Vagina (tissue), 2 donors: ENCODE measurements at places on chromosomes 1 and 21.

GRCh38 chr1:26991310-26992116, 2.0 kb upstream of the TRNP1 start:
- H3K27ac ChIP-seq = no peak overlapping the region
- H3K36me3 ChIP-seq = no peaks in the 10 kb centered on the region
- H3K27me3 ChIP-seq = no peaks in the 10 kb centered on the region
- no peak for DNase-seq
- peaks cover 30% of the 10 kb centered on the region for H3K4me1 ChIP-seq
- no peak overlapping the region for H3K4me3 ChIP-seq

DNA sequence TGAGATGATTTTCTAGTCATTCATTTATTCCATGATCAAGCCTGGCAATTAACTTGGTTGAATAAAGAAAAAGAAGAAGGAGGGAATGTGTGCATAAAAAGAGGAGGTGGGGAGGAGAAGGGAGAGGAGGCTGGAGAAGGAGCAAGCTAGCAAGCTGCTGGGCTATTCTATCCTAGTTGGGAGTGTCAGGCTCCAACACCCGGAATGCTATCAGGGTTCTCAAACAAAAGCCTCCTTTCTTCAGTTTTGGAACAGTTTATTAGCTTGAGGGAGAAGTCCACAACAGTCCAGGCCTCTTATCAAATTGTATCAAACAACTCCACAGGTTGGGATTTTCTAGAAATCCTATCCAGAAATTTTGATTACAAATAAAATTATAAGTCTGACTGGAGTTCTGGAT, 80.0 kb downstream of the BCAR3 start:
- H3K4me1 ChIP-seq = peaks cover 56% of the 10 kb centered on the region
- H3K4me3 ChIP-seq = no peak overlapping the region
- H3K27me3 ChIP-seq = no peaks in the 10 kb centered on the region
- no peak overlapping the region for H3K27ac ChIP-seq
- no peaks in the 10 kb centered on the region for H3K36me3 ChIP-seq

DNA sequence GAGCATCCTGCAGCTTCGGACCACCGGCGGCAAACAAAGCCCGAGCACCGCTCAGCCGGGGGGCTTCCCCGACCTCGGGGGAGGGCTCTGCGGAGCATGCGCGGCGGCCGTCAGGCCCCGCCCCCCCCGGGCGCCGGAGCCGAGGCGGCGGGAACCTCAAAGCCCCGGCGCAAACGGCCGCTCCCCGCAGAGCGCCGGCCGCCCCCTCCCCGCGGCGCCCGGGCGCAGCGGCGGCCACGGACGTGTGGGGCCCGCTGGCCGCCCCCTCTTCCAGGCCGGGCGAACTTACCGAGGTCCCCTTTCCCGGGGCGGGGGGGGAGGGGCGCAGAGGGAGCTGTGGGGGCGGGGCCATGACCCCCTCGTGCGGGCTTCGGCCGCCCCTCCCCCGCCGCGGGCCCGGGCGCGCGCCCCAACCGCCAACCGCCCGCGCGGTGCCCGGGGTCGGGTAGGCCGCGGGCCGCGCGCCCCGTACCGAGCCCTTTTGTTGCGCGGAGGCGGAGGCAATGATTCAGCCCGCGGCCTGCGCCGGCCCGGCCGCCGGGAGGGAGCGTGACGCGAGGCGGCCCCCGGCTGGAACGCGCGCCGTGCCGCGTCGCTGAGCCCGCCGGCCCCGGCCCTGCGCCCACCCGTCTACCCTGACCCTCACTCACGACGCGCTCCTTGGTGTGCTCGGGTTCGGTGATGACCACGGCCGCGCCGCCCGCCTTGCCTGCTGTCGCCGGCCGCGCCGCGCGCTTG, 1.7 kb downstream of the RCC2 start:
- no peaks in the 10 kb centered on the region for H3K36me3 ChIP-seq
- H3K27ac ChIP-seq = peak overlapping the region; percentile 89
- peaks cover 36% of the 10 kb centered on the region for H3K4me1 ChIP-seq
- no peak for DNase-seq
- H3K27me3 ChIP-seq = no peaks in the 10 kb centered on the region
- H3K4me3 ChIP-seq = peak overlapping the region; percentile 90

GRCh38 chr1:36492491-36492890, 9.8 kb upstream of the CSF3R start:
- H3K4me3 ChIP-seq = no peak overlapping the region
- H3K4me1 ChIP-seq = no peaks in the 10 kb centered on the region
- H3K27ac ChIP-seq = no peak overlapping the region
- H3K36me3 ChIP-seq = no peaks in the 10 kb centered on the region

GRCh38 chr1:197008861-197009260, 31.5 kb downstream of the CFHR5 start:
- no peaks in the 10 kb centered on the region for H3K4me1 ChIP-seq
- no peak overlapping the region for H3K27ac ChIP-seq
- no peak for DNase-seq
- H3K36me3 ChIP-seq = no peaks in the 10 kb centered on the region

DNA sequence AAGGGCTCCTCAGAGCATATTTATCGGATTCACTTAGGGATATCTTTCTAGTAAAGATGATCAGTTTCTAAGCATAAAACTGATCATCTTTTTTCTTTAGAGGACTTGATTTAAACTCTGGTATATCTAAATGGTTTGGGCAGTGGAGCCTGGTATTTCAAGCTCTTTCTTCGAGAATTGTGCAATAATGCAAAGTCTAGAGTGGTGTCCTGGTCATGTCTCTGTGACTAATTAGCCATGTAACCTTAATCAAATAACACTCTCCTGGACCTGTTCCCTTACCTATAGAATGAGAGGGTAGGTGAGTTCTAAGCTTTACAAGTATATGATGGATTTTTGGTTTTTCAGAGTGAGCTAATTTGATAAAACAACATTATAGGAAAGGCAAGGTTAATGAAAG, 225.2 kb downstream of the RPS6KC1 start:
- no peaks in the 10 kb centered on the region for H3K27me3 ChIP-seq
- no peak overlapping the region for H3K27ac ChIP-seq
- no peak overlapping the region for H3K4me3 ChIP-seq

DNA sequence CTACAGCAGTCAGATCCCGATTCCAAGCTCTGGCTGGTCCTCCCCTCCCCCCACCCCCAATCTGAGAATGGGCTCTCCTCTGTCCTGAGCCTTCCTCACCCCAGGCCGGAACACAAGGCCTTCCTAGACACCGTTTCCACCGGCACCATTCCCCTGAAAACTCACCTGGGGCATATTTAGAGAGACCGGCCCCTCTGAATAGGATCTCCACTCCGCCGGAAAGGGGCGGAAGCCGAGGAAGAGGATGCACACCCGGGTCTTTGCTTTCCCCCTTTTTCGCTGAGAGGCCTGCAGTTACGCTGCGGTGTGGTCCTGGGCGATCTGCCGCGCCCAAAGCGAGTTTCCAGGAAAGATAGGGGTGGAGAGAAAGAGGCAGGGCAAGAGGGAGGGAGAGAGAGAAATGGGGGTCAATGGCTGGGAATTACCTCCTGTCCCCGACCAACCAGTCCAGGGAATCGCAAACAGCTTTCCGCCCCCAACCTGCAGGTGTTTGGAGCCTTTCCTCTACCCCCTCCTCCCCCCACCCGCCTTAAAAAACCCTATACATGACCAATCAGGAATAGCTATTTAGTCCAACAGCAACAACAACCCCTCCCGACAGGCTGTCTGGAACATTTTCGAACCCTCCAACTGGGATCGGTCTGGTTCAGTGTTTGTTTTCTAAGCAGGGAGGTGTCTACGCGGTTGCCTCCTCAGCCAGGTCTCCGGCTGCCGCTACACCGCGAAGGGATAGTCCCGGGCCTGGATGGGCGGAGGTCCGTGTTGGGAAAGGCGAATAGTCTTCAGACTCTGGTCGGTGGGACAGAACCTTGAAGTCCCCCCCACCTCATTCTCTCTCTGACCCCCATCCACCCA, 2.8 kb downstream of the TAL1 start:
- peak overlapping the region; percentile 34 for H3K4me3 ChIP-seq
- H3K27ac ChIP-seq = peak overlapping the region; percentile 74
- peaks cover 31% of the 10 kb centered on the region for H3K4me1 ChIP-seq
- no peak for DNase-seq
- H3K36me3 ChIP-seq = no peaks in the 10 kb centered on the region
- H3K27me3 ChIP-seq = peaks cover 37% of the 10 kb centered on the region

- no peak overlapping the region for H3K4me3 ChIP-seq
- no peaks in the 10 kb centered on the region for H3K36me3 ChIP-seq
- H3K4me1 ChIP-seq = no peaks in the 10 kb centered on the region
- H3K27ac ChIP-seq = no peak overlapping the region
- no peaks in the 10 kb centered on the region for H3K27me3 ChIP-seq
Observed at GRCh38 chr1:225537554-225538251, 109.9 kb upstream of the LBR start.

DNA sequence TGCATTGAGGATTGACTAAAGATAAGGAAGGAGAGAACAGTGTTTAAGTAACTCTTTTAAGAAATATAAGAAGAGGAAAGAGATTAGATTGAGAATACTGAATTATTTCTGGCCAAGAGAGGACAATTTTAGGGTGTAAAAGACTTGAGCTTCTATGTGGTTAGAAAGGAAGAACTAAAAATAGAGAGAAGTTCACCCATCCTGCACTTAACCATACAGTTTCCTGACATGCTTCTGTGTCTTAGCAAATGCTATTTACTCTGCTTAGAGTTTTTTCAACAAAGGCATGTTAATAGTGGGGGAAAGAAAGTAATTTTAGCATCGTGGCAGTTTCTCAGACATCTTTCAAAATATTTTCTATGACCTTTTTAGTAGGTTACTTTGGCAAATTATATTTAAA, 122.8 kb upstream of the GPR52 start:
- H3K4me3 ChIP-seq = no peak overlapping the region
- H3K27me3 ChIP-seq = no peaks in the 10 kb centered on the region
- no peak for DNase-seq
- H3K36me3 ChIP-seq = peaks cover 4% of the 10 kb centered on the region
- no peaks in the 10 kb centered on the region for H3K4me1 ChIP-seq
- no peak overlapping the region for H3K27ac ChIP-seq

GRCh38 chr1:26740023-26740634, 44.3 kb downstream of the ARID1A start:
- no peak overlapping the region for H3K4me3 ChIP-seq
- H3K36me3 ChIP-seq = peaks cover 47% of the 10 kb centered on the region
- DNase-seq = no peak
- no peaks in the 10 kb centered on the region for H3K27me3 ChIP-seq
- peaks cover 28% of the 10 kb centered on the region for H3K4me1 ChIP-seq

GRCh38 chr1:219897914-219898313, 30.4 kb downstream of the SLC30A10 start:
- no peaks in the 10 kb centered on the region for H3K27me3 ChIP-seq
- H3K4me1 ChIP-seq = no peaks in the 10 kb centered on the region
- H3K4me3 ChIP-seq = no peak overlapping the region
- no peak overlapping the region for H3K27ac ChIP-seq
- no peak for DNase-seq

GRCh38 chr21:15210235-15210678, 145.5 kb upstream of the NRIP1 start:
- no peak overlapping the region for H3K4me3 ChIP-seq
- no peak overlapping the region for H3K27ac ChIP-seq
- H3K4me1 ChIP-seq = no peaks in the 10 kb centered on the region
- no peaks in the 10 kb centered on the region for H3K27me3 ChIP-seq
- no peaks in the 10 kb centered on the region for H3K36me3 ChIP-seq
- no peak for DNase-seq

DNA sequence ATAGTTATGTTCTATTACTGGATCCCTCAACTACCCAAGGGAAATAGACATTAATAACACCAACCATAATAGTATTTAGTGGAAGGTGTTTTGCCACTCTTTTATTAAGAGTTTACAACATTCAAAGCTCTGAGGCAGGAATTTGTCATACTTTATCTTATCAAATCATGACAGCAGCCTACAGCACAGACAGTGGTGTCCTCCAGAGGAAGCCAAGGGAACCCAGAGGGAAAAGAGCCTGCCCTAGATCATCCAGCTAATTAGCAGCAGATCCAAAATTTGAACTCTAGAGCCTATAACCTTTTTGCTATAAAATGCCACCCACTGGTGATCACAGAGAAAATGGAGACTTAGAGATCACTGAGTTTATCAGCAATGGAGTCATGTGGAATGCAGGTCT, 18.2 kb downstream of the VAV3 start:
- H3K36me3 ChIP-seq = no peaks in the 10 kb centered on the region
- H3K27ac ChIP-seq = no peak overlapping the region
- no peak for DNase-seq
- H3K27me3 ChIP-seq = no peaks in the 10 kb centered on the region
- H3K4me1 ChIP-seq = no peaks in the 10 kb centered on the region
- H3K4me3 ChIP-seq = no peak overlapping the region

DNA sequence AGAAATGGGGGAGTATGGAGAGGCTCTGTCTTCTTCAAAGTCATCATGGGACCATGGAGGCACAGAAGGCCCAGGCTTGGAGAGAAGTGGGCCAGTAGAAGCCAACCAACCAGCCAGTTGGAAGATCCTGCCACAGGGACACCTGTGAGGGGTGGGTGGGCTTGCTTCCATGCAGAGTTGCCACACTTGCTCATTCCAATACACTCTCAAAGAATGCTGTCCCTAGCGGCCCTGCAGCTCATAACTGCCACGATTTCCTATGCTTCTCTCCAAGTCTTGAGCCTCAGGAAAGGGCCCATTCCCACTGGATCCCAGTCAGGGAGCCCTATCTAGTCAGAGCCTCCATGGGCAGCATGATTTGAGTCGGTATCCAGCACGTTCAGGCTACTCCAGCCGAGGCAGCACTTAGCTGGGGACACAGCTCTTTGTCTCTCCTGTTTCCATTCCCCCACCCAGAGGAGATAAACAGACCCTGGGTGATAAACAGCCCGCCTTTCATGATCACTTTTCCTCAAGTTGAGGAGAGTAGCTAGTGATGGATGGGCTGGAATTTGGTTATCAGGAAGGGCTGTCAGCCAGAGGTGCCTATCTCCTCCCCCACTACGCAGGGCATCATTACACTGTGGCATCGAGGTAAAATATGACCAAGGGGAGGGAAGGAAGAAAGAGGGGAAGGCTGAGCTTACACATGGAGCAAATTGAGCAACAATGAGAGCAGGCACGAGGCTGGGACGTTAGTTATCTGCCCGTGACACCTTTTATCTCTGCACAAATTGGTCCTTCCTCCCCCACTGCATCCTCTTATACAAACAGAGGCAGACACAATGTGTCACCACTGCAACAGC, 64.6 kb downstream of the ERI3 start:
- H3K4me1 ChIP-seq = peaks cover 14% of the 10 kb centered on the region
- no peak overlapping the region for H3K4me3 ChIP-seq
- peaks cover 3% of the 10 kb centered on the region for H3K36me3 ChIP-seq
- H3K27me3 ChIP-seq = no peaks in the 10 kb centered on the region
- no peak for DNase-seq

DNA sequence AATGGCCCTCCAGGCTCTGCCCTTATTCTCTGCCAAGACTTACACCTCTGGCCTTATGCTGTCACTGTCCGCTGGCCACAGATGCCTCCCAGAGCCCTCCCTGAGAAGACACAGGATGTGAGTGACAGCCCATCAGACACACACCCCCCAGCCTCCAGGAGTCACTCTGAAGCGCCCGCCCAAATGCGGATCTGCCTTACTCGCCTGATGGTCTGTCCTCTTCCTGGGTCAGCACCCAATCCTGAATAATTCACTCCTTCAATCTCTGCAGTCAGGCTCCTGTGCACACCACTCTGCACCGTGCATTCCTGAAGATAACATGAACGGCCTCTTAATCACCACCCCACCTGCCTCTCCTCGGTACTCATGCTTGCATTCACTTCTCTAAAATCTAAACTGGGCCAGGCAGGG, 14.7 kb downstream of the CLSTN1 start:
- H3K27me3 ChIP-seq = no peaks in the 10 kb centered on the region
- no peak for DNase-seq
- peaks cover 62% of the 10 kb centered on the region for H3K4me1 ChIP-seq
- no peaks in the 10 kb centered on the region for H3K36me3 ChIP-seq

- DNase-seq = no peak
- H3K36me3 ChIP-seq = no peaks in the 10 kb centered on the region
- H3K4me1 ChIP-seq = no peaks in the 10 kb centered on the region
- H3K4me3 ChIP-seq = no peak overlapping the region
- no peaks in the 10 kb centered on the region for H3K27me3 ChIP-seq
Observed at GRCh38 chr21:36478941-36479340, 981 bp downstream of the CLDN14 start.
